ENCODE measurements at places on chromosomes 6 and 20.

DNA sequence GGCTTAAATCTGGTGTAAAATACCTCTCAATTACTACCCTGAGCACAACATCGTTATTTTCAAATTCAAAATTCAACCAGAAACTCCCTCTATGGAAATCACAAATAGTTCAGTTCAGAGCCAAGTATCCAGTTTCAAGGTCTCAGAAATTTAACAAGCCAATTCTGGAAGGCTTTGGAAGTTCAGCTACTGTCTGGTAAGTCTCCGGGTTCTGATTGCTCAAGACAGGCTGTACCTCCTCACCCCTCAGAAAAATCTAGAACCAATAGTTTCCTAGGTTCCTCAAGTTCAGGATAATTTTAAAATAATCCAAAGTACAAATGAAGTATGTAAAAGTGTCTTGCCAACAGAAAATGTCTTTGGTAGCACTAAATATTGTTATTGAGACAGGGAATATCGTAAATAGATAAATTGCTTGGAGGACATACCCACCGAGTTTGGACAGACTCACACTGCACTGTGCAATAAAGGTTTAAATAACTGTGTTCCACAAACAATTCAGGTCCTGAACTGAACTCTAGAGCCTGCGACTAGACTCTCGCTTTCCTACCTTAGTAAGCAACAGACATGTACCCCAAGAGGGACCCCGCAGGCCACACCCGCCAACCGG lies 729 bp downstream of the ATG5 start:
- DNase-seq: no peak

- no peak for DNase-seq
Observed at GRCh38 chr6:63904650-63905248, 269.1 kb downstream of the PHF3 start.

GRCh38 chr6:21186479-21187055 lies 407.0 kb upstream of the SOX4 start:
- no peak for DNase-seq

- DNase-seq: no peak
Observed at GRCh38 chr20:46923550-46923949, 28.9 kb downstream of the EYA2 start.

DNA sequence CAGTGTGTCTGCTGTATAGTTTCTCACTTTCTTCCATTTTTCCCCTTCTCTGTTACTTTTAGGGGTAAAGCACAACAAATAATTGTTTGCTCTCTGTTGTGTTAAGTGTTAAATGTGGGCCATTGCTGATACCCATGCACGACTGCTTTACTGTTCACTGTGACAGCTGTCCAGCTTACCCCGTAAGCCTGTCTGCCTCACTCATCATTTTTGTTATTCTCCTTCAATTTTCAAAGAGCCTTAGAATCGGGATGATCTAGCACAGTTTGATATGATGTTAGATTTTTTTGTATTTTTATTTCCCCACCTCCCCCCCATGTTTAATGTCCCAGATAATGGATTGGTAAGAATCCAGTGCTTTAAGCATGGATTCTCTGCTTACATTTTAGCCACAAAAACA lies 41.2 kb upstream of the MLIP start:
- DNase-seq: no peak

GRCh38 chr6:89050155-89050554 lies 30.4 kb upstream of the PNRC1 start:
- no peak for DNase-seq

DNA sequence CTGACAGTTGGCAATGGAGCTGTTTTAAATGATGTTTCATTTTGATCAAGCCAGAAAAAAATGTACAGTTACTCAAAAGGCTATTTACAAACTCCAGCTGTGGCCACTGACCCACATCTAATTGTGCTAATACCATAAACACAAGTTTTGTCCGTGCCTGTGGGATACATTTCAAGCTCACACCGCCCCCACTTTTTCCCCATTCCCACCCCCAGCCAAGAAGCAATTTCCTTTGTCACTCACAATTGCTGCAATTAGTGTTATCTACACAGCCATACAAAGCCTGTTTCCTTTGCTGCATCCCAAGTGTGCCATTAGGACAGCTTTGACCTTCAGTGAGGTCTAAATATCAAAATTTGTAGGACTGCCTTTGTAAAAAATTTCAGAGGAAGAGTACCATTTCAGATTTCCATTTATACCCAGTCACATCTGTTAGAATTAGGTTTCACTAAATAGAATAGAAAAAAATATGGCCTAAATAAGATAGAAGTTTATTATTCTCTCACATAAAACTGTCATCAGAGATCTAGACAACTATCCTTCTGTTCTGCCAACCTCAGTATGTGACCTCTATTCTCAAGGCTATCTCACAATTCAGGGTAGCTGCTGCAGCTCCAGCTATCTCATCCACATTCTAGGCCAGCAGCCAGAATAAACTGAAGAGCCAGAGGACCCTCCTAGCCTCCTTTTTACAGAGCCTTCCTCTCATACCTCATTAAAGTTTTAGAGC lies 202.6 kb downstream of the NFATC2 start:
- no peak for DNase-seq

GRCh38 chr6:101779051-101779844 lies 385.7 kb downstream of the GRIK2 start:
- DNase-seq: no peak

DNA sequence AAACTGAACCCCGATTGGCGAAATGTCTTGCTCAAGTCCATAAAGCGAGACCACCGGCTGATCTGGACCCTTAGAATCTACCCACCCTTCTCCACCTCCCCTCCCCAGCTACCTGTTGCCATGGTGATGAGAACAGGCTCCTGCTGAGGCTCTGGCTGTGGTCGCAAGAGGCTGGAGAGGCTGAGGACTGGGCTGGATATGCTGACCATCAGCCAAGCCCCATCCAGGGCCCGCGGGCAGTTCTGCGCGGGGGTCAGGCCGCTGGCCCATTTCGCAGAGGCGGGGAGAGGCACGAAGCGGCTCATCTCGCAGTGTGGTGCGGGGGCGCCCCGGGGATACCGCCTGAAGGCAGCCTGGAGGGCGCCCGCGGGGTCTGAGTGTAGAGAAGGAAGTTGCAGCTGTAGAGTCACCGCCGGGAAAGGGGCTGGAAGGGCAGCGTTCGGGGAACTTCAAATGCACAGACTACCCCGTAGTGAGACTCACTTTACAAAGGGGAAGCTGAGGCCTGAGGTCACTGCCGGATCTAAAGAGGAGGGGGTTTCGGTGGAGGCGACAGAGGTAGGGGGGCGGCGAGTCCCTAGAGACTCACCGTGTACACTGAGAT lies 671 bp downstream of the TAPBP start:
- DNase-seq: no peak

GRCh38 chr6:132742495-132742894 lies 15.2 kb downstream of the VNN2 start:
- no peak for DNase-seq

GRCh38 chr6:159871906-159872305 lies 18.9 kb upstream of the MAS1 start:
- no peak for DNase-seq

DNA sequence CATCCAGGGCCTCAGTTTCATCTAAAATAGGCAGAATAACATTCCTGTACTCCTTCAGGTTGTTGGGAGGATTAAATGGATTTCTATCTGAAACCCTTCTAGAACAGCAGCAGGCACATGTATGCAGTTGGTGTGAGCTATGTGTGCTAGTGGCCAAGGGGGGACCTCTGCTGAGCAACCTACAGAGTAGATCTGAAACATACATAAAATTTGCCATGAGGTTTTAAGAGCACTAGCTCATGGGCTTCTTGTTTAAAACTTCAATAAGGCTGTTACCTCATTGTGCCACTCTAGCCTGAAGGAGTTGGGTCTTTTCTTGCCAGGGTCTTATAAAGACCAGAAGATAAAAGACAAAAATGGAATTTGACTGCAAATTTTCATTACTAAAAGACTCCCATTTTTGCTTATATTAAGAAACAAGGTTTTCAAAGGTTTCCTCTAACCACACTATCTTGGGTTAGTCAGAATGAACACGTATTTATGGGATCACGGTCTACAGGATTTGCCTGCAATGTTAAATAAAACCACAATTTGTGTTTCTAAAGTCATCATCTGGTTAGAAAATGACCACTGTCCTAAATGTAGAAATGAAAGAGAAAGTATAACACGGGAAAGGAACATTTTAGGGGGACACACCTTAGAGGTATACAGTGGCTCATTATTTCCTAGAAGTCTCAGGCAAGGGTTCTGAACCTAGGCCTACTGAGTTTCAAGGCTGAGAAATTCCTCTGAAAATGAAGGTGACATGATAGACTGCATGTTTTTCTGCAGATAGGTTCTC lies 144.9 kb upstream of the OLIG3 start:
- no peak for DNase-seq

DNA sequence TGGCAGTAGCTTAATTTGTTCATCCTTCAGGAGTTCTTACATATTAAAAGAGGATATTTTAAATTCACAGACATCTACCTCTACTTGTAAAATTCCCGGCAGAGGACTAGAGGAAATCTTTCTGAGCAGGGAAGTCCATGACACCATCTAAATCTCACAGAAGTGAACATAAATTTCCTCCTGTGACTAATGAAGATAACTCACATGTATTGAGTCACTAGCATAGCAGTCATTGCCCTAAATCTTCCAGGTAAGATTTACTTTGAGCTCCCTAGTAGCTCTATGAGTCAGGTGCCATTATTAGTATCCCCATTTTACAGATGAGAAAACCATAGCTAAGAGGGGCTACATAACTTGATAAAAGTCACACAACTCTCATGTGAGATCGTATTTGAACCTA lies 1058.6 kb upstream of the FLRT3 start:
- DNase-seq: no peak

DNA sequence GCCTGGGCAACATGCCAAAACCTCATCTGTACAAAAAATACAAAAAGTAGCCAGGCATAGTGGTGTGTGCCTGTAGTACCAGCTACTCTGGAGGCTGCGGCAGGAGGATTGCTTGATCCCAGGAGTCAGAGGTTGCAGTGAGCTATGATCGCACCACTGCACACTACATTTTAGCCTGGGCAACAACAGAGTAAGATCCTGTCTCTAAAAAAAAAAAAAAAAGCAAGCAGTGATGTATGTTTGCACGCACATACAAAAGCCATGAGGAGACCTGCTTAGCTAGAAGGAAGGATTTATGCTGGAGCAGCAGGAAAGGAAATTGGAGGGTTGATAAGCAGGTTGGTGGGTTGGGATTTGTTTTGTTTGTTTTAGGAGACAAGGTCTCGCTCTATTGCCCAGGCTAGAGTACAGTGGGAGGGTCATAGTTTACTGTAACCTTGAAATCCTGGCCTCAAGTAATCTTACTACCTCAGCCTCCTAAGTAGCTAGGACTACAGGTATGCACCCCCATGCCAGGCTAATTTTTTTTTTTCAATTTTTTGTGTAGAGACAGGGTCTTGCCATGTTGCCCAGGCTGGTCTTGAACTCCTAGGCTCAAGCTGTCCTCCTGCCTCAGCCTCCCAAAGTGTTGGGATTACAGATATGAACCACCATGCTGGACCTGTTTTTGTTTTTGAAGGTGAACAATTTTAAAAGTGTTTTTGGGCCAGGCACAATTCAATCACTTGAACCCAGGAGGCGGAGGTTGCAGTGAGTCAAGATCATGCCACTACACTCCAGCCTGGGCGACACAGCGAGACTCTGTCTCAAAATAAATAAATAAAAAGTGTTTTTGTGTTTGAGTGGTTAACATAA lies 4.0 kb downstream of the ZSWIM3 start:
- DNase-seq: no peak

- no peak for DNase-seq
Observed at GRCh38 chr6:73525546-73526330, 4.9 kb upstream of the EEF1A1 start.

DNA sequence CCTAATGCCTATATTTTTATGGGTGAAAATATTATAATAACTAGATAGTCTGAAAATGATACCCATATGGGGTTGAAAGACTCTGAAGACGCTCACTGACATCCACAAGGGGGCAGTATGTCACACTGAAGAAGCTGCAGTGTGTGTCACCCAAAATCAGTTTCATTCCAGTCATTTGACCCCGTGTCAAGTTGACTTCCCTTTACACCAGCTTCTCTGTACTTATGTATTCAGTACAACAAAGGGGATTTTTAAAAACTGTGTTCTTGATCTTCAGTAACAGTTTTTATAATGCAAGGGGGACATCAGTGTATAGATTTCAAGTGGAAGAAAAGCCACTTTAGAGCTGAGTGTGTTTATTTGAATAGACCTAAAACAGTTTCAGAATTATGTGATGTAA lies 19.3 kb downstream of the FAXC start:
- DNase-seq: peak; percentile 72

DNA sequence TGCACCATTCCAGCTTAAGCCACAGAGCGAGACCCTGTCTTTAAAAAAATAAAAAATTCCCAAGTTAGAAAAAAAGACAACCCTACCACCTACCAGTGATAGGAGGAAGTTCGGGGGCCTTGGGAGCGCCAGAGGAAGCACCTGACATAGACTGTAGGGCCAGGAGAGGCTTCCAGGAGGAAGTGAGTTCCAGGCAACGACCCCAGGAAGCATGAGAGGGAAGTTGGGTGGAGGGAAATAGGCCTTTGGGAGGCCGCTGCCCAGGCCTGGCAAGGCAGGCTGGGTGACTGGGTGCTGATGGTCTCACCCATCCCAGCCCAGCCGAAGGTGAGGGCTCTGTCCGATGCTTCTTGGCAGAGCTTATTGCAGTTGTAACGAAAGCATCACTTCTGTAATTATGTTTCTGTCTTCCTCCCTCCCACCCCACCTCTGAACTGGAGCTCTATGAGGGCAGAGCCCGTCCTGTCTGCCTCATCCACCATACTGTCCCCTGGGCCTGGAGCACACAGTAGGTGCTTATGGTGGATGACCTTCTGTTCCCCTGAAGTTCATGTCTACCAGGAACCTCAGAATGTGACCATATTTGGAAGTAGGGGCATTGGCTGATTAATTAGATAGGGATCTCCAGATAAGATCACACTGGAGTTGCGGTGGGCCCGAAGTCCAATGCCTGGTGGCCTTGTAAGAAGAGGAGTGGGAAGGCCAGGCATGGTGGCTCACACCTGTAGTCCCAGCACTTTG lies 54.1 kb downstream of the UBE2V1 start:
- no peak for DNase-seq

GRCh38 chr6:154506582-154506981 lies 3.9 kb downstream of the CNKSR3 start:
- no peak for DNase-seq

GRCh38 chr6:4844108-4844507 lies 67.9 kb downstream of the CDYL start:
- no peak for DNase-seq

DNA sequence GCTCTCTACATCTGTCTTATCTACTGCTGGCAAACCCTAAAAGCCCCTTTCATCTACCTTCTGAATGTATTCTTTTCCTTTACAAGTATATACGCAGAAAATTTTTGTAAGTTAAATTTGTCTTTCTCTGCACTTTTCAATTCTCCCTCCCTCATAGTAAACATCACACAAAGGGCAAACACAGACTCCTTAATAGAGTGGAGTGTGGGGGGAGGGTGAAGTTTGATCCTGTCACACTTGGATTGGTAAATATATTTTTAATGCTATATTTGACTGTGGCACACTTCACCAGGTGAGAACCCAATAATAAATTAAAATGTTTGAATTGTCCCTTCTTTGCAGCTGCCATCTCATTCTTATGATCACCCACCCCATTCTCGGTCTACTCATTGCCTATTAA lies 33.2 kb upstream of the PAQR8 start:
- DNase-seq: no peak
